ENCODE measurements at places on chromosomes 4 and X. TPM values are rescaled to one million over a fixed set of nuclear protein-coding genes. Genes with fewer than 3 reads are reported as not detected.

ACSL4 gene
- 59.5 TPM for total RNA-seq

- no peak overlapping the region for H3K4me3 ChIP-seq
- H3K4me1 ChIP-seq: no peaks in the 10 kb centered on the region
- no peaks in the 10 kb centered on the region for H3K36me3 ChIP-seq
- DNase-seq: no peak
- no peaks in the 10 kb centered on the region for H3K27me3 ChIP-seq
- peak overlapping the region; percentile 60 for H3K27ac ChIP-seq
These were observed 34.2 kb downstream of the CCDC158 start for GRCh38 chr4:76386566-76387305.

DNA sequence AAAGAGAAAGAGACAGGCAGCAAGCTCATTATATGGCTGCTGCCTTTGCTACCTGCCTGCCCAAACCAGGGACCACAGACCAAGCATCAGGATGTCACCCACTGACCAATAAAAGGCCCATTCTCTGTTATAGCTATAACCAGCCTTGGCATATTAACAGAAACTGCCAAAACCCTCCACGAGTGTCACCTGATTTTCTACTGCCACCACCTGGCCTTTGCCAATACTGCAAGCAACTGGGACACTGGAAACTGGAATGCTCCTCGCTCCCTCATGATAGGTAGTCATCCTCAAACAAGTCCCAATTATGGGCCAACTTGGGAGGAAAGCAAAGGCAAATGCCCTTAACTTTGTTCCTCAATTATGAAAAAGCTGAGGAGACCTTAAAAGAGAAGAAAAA, 76.0 kb downstream of the SPIN4 start:
- DNase-seq: no peak
- no peak overlapping the region for H3K27ac ChIP-seq
- no peak overlapping the region for H3K4me3 ChIP-seq
- H3K4me1 ChIP-seq: no peaks in the 10 kb centered on the region
- H3K27me3 ChIP-seq: no peaks in the 10 kb centered on the region

PLXNA3 gene
- total RNA-seq: 27.2 TPM

PDCL2 gene
- not detected for total RNA-seq

- no peaks in the 10 kb centered on the region for H3K27me3 ChIP-seq
- no peaks in the 10 kb centered on the region for H3K4me1 ChIP-seq
- no peak overlapping the region for H3K4me3 ChIP-seq
- DNase-seq: no peak
- H3K36me3 ChIP-seq: no peaks in the 10 kb centered on the region
- no peak overlapping the region for H3K27ac ChIP-seq
These were observed 535.2 kb upstream of the FAT1 start for GRCh38 chr4:187258651-187259401.

FGF5 gene
- not detected for total RNA-seq

GRCh38 chr4:100590325-100590724, 72.5 kb upstream of the EMCN start:
- no peaks in the 10 kb centered on the region for H3K27me3 ChIP-seq
- H3K4me1 ChIP-seq: no peaks in the 10 kb centered on the region
- no peaks in the 10 kb centered on the region for H3K36me3 ChIP-seq
- H3K4me3 ChIP-seq: no peak overlapping the region

GABRG1 gene
- not detected for total RNA-seq

COX7B gene
- 151 TPM for total RNA-seq

RAI2 gene
- total RNA-seq: 2.2 TPM

GRCh38 chrX:130560544-130560943, 158.8 kb downstream of the RBMX2 start:
- H3K4me1 ChIP-seq: no peaks in the 10 kb centered on the region
- H3K27ac ChIP-seq: no peak overlapping the region
- no peaks in the 10 kb centered on the region for H3K36me3 ChIP-seq
- no peak overlapping the region for H3K4me3 ChIP-seq
- DNase-seq: no peak

GRCh38 chr4:97653701-97654100, 489.6 kb downstream of the STPG2 start:
- no peak for DNase-seq
- no peaks in the 10 kb centered on the region for H3K27me3 ChIP-seq
- no peak overlapping the region for H3K4me3 ChIP-seq
- H3K36me3 ChIP-seq: no peaks in the 10 kb centered on the region

ZFP92 gene
- total RNA-seq: 1.5 TPM

DNA sequence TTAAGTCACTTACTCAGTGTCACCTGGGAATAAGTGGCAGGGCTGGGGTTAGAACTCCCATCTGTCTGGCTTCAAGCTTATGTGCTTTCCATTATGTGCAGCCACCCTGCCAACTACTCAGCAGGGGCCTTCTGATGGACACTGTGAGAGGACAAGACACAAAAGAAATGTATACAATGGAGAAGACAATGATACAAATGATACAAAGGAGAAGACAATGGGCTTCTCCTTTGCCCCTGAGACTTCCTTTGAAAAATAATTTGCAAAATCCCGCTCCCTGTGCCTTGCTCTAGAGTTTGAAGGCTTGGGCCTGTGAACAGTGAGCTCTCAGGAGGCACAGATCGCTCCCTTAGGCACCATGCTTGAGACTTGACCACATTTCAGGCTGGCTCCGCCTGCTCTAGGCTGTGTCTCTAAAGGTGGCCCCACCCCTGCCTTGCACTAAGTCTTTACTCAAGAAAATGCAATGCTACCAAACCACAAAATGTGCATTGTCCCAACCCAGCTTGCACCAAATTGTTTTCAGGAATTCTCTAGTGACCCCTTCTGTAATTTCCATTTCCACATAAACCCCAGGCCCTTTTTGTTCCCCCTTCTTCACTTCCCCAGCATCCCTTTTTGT, 27.1 kb upstream of the STX18 start:
- no peak overlapping the region for H3K4me3 ChIP-seq
- H3K27me3 ChIP-seq: no peaks in the 10 kb centered on the region
- no peaks in the 10 kb centered on the region for H3K4me1 ChIP-seq
- no peak for DNase-seq

LIMCH1 gene
- total RNA-seq: 310 TPM

CDS1 gene
- 3.6 TPM for total RNA-seq

DNA sequence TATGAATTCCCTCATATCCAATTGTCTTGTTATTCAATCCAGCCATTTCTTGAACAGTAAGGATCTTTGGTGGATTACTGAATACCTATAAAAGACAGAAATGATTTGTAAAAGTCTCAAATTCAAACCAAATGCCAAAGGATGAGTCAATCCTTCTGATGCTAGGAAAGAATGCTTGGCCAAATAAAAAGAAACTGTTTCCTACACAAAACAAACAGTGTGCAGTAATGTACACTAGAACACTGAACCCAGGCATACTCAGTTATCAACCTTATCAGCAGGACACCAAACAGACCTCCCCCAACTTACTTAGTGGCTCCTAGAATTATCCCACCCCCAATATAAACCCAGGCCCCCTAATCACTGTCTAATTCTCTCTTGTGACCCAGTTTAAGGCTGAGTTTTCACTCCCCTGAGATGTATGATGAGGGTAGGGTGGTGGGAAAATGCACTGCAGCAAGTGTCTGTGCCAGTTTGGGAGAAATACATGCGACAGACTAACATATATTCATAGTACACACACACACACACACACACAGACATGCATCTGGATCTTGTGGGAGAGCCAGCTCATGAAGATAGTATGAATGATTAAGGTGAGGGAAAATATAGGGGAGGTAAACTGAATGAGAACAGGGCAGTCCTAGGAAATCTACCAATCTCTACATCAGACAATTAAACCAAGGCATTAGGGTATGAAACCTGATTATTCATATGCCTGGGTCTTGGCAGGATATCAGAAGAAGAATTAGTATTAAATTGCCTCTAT, 35.0 kb downstream of the CLDN2 start:
- H3K4me1 ChIP-seq: no peaks in the 10 kb centered on the region
- no peak overlapping the region for H3K27ac ChIP-seq
- DNase-seq: no peak
- H3K36me3 ChIP-seq: no peaks in the 10 kb centered on the region

ANKRD50 gene
- total RNA-seq: 10.5 TPM

TMEM271 gene
- total RNA-seq: not detected

GSX2 gene
- not detected for total RNA-seq

DNA sequence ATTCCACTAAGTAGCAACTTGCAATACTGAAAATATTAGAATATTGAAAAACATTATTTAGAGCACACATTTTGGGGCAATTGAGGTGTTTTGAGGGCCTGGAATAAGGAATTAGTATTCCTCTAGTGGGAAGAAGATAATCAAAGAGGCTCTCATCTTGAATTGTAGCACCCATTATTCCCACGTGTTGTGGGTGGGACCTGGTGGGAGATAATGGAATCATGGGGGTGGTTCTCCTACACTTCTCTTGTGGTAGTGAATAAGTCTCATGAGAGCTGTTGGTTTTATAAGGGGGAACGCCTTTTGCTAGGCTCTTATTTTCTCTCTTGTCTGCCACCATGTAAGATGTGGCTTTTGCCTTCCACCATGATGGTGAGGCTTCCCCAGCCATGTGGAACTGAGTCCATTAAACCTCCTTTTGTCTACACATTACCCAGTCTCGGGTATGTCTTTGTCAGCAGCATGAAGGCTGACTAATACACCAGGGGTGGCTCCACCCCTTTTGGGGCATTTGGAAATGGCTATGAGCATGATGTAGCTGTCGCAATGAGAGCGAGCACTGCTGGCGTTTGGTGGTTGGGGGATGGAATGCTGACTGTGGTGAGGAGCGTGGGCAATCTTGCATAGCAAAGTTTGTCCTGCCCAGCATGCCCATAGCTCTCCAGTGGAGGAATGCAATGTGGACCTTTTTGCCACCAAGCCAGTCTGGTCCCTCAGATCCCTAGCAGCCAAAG, 308.2 kb downstream of the FRMPD4 start:
- H3K27me3 ChIP-seq: no peaks in the 10 kb centered on the region
- no peak overlapping the region for H3K4me3 ChIP-seq
- no peaks in the 10 kb centered on the region for H3K4me1 ChIP-seq
- no peak for DNase-seq
- no peak overlapping the region for H3K27ac ChIP-seq

GRCh38 chr4:75327804-75328512, 186.2 kb downstream of the RCHY1 start:
- H3K4me1 ChIP-seq: no peaks in the 10 kb centered on the region
- no peak for DNase-seq
- no peaks in the 10 kb centered on the region for H3K27me3 ChIP-seq
- H3K36me3 ChIP-seq: no peaks in the 10 kb centered on the region

DNA sequence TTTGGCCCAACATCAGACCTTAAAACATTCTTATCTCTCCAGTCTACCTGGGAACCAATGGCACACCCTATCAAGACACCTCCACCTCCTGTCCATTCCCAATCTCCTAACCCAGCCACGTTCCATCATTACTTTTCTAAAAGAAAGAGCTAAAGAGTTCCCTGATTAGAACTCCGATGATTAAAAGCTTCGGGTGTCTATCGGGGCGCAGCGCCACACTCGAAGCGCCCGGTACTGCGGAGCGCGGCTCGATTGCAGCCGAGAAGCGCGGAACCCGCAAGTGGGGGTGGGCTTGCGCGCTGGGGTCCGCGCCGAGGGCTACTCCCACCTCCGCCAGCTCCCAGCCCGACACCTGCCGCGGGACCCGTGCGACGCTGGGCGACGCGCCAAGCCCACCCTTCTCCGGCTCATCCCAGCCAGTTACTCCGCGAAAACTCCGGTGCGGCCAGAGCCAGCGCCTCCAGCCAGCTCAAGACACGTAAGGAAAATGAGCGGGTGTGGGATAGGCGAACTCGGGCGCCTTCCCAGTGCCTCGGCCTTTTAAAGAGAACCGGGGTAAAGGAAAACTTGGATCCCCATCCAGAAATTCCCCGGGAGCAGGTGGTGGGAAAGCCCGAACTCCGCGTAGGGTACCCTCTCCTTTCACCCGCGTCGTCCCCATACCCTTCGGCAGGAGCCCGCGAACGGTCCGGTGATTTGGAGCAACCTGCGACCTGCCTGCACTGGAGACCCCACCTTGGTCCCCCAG, 593 bp downstream of the NPY1R start:
- peaks cover 21% of the 10 kb centered on the region for H3K4me1 ChIP-seq
- H3K27me3 ChIP-seq: peaks cover 18% of the 10 kb centered on the region
- peak overlapping the region; percentile 48 for H3K4me3 ChIP-seq

DNA sequence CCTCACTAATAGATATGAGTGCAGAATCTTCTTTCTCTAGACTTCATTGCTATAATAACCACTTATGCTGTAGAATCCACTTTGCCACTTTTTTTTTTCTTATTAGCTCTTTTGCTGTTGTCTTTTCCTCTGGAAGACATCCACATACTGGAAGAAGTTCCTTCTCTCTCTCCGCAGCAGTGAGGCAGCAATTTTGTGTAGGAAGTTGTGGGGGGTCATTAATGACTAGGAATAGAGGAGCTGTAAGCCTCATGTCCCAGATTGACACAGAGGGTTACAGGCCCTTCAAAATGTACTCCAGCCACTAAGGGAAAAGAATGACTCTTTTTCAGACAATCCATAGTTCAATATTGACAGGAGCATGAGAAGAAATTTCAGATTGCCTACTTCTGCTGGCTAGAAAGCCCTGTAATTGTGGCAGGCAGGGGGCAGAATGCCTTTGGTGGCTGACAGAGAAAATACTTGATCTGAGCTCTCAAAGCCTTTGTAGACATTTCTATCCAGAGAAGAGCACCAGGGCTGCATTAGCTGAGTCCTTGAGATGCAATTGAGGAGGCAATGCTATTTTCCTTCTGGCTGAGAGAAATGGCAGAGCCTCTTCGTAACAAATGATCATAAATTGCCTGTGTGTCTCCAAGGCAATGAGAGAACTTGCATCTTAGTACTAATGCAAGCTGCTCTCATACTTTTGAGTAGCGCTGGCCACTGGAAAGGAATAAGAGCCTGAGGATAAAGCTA, 856.2 kb downstream of the STIM2 start:
- DNase-seq: no peak
- no peak overlapping the region for H3K27ac ChIP-seq
- no peaks in the 10 kb centered on the region for H3K4me1 ChIP-seq
- no peak overlapping the region for H3K4me3 ChIP-seq
- H3K27me3 ChIP-seq: no peaks in the 10 kb centered on the region

DNA sequence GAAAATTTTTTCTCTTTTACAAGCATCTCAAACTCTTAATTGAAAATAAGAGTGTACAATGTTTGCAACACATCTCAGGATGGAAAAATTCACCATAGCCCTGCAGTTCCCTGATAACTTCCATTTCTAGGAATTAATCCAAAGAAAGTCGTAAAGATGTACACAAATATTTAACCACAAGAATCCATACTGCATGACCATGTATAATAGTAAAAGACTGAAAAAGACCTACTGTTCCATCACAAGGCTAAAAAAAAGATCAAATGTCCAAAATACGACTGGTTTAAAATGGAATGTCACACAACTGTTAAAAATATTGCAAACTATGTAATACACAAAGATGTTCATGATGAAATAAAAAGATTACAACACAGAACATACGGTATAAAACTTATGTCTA, 32.1 kb downstream of the HUWE1 start:
- H3K36me3 ChIP-seq: no peaks in the 10 kb centered on the region
- no peak for DNase-seq
- H3K27ac ChIP-seq: no peak overlapping the region
- no peak overlapping the region for H3K4me3 ChIP-seq
